ENCODE measurements at places on chromosomes 7 and 10.
A peak's percentile ranks its signal among the peaks of the same experiment; 100 is the strongest.

- no peak for DNase-seq
These were observed 359.8 kb upstream of the LRRTM3 start for GRCh38 chr10:66565999-66566398.

- no peak for DNase-seq
These were observed 445.6 kb downstream of the GFRA1 start for GRCh38 chr10:115827231-115828009.

GRCh38 chr10:5284311-5285057 lies 80.3 kb upstream of the UCN3 start:
- DNase-seq, result peak; percentile 54

GRCh38 chr7:156461881-156462665 lies 178.5 kb upstream of the RNF32 start:
- DNase-seq, result no peak

- peak; percentile 36 for DNase-seq
These were observed 1.4 kb downstream of the SFR1 start for GRCh38 chr10:104123397-104123796.

GRCh38 chr7:5693529-5693928 lies 87.9 kb downstream of the RNF216 start:
- peak; percentile 46 for DNase-seq

GRCh38 chr7:104980841-104981671 lies 32.9 kb upstream of the KMT2E start:
- peak; percentile 76 for DNase-seq

- no peak for DNase-seq
These were observed 570 bp downstream of the TBC1D12 start for GRCh38 chr10:94402843-94403379.
